Endothelial cell of umbilical vein (primary cell): ENCODE measurements at places on chromosomes 12 and 14. TPM values are rescaled to one million over a fixed set of nuclear protein-coding genes. Genes with fewer than 3 reads are reported as not detected.

Gene ART4
- 7.8 and 12.5 TPM in 2 replicates for total RNA-seq

Gene TRMT5
- total RNA-seq, result 12.6 and 13.5 TPM in 2 replicates

Gene TCL1B
- total RNA-seq, result not detected in 2 replicates

Gene UNC79
- not detected in 2 replicates for total RNA-seq

Gene PFDN5
- 286 and 301 TPM in 2 replicates for total RNA-seq
